ENCODE measurements at places on chromosomes 3 and 15.

DNA sequence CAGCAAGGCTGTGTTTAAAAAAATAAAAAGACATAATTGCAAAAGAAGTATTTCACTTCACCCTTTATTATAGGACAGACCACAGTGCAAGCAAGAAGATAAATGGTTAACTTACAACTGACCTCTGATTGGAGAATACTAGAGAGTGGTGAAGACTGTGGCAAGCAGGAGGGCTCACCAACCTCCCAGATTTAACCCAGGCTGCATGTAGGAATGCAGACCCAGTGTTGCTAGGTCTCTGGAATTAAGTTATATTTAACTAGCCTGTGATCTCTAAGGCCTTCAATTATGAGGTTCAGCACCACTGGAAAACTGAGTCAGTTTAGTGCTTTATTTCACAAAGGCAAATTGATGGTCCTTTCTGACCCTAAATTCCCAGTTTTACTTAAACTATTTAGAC is 436.6 kb downstream of the LPP start:
- no peak for DNase-seq

DNA sequence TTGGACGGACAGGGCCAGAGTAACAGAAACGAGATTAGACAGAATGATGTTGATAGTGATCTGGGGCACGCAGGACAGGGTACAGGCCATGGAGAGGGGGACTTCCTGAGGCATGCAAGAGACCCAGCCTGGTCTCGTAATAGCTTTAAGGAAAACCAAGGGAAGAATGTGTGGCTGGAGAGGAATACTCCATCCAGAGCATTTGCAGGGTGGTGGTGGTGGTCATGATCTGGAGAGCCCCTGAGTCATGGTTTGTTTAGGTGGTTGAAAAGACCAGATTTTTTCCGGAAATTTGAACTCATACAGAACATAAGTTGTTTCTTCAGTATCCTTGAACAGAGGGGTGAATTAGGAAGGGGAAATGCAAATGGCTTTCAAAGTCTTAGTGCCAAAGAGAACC is 138.5 kb downstream of the DUT start:
- no peak for DNase-seq

DNA sequence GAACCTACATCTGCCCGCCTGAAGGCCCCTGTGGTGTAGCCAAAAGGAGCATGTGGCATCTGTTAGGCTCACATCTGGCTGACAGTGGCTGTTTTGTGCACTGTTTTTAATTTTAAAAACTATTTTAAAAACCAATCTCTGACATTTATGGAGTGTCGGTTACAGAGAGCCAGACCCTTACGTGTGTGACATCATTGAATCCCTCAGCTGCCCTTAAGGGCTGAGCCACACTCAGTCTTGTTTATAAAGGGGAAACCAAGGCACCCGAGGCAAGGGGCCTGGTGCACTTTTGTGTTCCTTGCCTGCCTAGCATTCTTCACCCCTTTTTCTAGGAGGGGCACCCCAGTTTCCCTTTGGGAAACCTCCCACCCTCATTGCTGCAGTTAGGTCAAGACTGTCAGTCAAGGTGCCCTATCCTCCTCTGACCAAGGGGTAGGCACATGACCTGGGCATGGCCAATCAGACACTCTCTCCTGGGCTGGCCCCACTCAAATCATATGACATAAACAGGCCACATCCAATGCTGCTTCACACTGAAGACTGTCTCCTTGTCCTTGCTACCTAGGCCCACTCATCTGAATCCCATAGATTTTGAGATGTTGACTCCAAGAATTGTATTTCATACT is 105.3 kb downstream of the LSM3 start:
- DNase-seq: no peak

DNA sequence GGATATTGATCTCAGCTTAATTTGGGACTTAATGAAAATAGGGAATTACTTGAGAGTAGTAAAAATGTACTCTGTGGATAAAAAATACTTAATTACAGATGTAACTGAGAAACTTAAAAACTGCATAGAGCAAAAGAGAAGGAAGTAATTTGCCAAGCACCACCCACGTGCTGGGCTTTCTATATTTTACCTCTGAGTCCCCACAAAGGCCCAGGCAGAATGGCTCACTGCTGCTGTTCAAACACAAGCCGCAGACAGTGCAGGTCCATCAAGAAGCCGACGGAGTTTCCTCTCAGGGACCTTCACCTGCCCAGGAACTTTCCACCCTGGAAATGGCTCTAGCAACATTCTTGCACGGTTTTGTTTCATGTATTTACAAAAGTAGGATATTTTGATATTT is 77.2 kb upstream of the TRPM1 start:
- DNase-seq: peak; percentile 32

DNA sequence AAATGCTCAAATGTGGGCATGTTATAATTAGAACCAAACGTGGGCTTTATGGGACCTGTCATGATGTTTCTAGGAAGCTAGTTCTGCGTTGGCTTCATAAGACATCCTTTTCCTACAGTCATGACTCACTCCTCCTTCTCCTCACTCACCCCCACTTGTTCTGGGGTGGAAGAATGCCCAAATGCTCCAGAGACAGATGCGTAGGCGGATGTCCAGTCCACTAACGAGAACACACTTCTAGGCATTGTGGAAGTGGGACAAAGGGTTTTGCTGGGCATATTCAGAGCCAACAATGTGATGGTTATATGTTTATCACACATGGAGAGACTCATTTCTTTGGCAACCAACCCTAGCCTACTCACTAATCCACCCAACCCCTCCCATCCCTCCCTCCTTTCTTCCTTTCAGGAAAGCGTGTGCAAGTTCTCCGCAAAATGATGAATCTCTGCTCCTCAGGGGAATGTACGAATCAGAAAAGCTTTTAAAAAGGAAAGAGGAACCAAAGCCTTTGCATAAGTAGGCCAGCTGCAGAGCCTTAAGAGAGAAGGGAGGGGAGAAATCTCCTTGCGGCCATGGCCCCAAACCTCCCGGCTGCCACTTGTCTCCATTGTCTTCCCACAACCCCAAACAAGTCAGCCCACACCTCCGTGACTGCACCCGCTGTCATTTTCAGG is 123.0 kb upstream of the SPRED1 start:
- DNase-seq: peak; percentile 89

- no peak for DNase-seq
Observed at GRCh38 chr3:159844801-159845261, 143.8 kb upstream of the IL12A start.
